Tibial artery (tissue), 4 donors: ENCODE measurements at places on chromosomes 12 and 14.

- DNase-seq = peak; percentile 72
Measured at GRCh38 chr14:74501135-74501614, 7.6 kb downstream of the ISCA2 start.

DNA sequence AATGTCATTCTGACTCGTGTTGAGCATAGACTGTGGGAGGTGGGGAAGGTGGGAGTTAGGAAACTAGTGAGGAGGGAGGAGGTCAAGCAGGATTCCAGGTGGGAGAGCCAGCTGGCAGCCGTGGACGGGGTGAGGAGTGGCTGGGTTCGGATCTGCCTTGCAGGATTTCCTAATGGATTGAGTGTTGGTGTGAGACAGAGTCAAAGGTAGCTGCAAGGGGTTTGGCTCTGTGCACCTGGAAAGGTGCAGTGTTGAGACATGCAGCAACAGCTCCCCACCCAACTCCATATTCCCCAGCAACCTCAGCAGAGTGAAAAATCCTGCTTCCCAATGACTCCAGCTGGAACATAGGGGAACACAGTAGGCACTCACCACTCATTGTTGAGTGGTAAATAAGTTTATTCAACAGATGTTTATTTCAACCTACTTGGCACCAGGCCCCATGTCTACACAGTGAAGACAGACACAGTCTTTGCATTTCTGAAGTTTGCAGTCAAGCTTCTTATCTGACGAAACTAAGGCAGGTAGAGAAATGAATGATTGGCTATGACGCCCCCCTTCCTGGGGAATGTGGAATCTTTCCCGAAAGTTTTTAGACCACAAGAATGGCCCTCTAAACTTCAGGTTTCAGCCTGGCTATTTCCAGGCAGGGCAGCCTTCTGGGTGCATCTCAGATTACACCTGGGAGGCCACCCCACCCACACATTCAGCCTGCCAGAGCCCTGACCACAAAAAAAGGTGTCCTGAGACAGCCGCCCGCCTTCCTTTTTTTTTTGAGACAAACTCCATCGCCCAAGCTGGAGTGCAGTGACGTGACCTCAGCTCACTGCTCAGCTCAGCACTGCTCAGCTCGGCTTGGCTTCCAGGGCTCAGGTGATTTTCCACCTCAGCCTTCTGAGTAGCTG lies 37.9 kb upstream of the PLEKHG6 start:
- DNase-seq = no peak

DNA sequence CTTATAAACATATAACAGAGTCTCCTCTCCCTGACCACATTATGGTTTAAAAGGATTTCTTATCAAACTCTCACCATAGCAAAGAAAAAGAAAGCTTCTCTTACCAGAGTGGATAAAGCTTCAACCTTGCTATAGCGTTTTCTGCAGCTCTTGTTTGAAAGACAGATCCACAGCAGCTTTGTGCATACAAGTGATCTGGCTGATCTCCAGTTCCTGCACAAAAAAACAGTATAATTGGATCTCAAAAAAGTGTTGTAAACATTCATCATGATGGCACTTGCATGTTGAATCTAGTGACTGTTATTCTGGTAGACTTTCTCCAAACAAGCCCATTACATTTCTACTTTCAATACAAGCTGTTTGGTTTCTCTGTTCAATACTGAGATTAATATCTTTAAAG lies 178.9 kb upstream of the MGAT4C start:
- no peak for DNase-seq

GRCh38 chr12:93773122-93773871 lies 96.1 kb downstream of the CRADD start:
- DNase-seq = no peak

- DNase-seq = no peak
Measured at GRCh38 chr12:113230315-113231234, 9.3 kb downstream of the TPCN1 start.

DNA sequence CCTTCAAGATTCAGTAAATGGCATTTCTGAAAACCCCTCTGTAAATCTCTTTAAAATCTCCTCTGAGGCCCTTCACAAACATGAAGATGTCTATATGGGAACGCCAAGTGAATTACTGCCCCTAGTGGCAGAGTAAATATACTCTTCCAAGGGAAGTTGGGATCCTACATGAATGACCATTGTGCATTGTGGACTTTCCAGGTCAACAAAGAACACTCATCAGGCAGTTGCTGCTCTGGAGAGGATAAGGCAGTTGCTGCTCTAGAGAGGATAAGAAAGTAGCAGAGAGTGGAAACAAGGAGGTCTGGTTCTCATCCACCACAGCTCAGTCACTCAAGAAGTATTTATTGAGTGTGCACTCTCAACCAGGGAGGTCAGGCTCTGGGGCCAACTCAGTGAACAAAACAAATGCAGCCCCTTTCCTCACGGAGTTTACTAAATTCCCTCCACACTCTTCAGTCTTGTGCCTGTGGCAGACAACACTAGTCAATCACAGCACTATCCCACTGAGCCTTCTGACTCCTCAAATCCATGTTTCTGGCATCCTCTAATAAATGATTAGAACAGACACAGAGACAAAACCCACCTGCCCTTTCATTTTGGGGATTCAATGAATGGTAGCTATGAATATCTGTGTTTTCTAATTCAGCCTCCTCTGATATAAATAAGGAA lies 52.9 kb downstream of the SVOP start:
- no peak for DNase-seq

- no peak for DNase-seq
Measured at GRCh38 chr12:11704089-11704488, 54.6 kb downstream of the ETV6 start.

DNA sequence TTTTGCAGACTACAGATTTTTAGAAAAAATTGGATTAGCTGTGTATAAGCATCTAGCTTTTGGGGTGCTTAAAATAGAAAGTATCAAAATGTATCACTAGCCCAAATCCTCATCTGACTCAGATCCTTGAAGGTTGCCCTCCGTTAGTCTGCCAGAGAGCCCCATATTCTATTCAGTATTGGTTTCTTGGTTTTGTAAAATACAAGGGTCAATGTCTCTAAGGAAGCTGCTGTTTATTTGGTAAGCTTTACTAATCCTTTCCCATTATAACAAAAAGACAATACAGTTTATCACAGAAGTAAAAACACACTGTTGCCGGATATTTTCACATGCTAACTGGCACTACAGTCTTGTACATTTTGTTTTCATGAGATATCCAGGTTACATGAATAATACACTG lies 92.8 kb upstream of the PTHLH start:
- DNase-seq = no peak

- DNase-seq = no peak
Measured at GRCh38 chr12:1993341-1993740, 10.9 kb downstream of the DCP1B start.

GRCh38 chr12:15201056-15201455 lies 20.2 kb downstream of the RERG start:
- no peak for DNase-seq
